ENCODE measurements at places on chromosomes 5 and 9. TPM values are rescaled to one million over a fixed set of nuclear protein-coding genes. Genes with fewer than 3 reads are reported as not detected.

RNF208 gene
- total RNA-seq = 7.2 TPM

COL27A1 gene
- 1.7 TPM for total RNA-seq

BTNL9 gene
- total RNA-seq = not detected

SLC36A2 gene
- total RNA-seq = not detected

GPR150 gene
- 1.2 TPM for total RNA-seq

GARIN3 gene
- total RNA-seq = not detected

SLC36A3 gene
- not detected for total RNA-seq

GRCh38 chr9:69104830-69105527 lies 69.1 kb upstream of the TJP2 start:
- DNase-seq = no peak

DNA sequence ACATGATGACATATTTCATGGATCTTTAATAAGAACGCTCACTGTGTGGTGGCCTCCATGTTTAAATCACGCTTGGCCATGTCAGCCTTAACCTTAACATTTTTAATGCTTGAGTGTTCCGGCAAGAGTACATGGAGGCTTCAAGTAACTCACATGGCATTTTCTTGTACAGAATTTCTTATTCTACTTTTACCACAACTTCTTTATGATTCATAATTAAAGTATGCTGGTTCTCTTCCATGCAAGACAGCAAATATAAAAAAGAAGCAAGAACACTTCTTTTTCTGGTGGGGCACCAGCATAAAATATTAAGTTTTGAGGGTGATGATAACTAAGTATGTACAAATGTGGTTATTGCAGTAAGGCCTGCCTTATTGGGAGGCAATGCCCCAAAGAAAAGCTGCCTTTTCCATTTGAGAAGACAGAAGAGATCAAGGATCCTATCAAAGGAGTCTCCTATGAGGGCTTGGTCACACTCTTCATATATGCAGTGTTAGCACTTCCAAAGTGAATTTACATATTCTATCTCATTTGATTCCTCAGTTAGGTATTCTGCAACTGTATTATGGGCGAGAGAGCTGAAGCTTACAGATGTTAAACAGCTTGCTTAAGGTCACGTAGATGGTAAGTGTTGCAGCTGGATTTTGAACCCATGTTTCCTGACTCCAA lies 382.7 kb upstream of the MEF2C start:
- no peak for DNase-seq

GRCh38 chr5:50794812-50795211 lies 128.4 kb downstream of the PARP8 start:
- DNase-seq = no peak

DNA sequence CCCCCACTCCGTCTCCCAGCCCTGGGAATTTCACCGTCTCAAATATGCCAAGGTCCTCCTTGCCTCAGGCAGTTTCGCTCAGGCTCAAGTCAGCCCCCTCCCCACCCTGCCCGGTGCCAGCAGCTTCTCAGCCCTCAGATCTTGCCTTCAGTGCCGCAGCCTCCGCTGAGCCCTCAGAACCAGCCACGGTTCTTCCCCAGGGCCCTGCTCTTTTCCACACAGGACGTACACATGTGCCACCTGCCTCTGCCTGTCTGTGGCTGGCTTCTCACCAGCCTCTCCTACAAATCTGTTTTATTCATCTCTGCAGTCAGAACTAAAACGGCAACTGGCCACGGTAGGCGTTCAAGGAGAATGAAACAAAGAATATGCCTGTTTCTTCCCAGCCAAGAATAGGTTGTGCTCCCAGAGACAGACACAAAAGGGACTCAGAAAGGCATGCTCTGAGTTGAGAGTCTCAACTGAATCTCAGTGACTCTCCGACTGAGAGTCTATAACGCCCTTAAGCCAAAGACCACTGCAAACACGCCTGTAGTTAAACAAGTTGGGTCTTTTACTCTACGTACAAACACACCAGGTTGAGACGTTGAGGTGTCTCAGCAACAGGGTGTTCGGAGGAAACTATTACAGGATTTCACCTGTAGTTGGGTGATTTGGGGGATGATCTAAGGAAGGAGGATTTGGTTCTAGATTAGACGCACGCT lies 10.6 kb upstream of the GRIN1 start:
- no peak for DNase-seq

Measured in activated naive CD8-positive, alpha-beta T cell treated with anti-CD3 and anti-CD28 coated beads, Interleukin-2, amount 10 ng/mL, durations not matched to agents 7 days and 5 days (primary cell).